Right ventricle myocardium superior (tissue), 1 donor: ENCODE measurements at places on chromosomes 2 and 18.

- DNase-seq = no peak
These were observed 387.7 kb downstream of the STK39 start for GRCh38 chr2:167859676-167860075.

DNA sequence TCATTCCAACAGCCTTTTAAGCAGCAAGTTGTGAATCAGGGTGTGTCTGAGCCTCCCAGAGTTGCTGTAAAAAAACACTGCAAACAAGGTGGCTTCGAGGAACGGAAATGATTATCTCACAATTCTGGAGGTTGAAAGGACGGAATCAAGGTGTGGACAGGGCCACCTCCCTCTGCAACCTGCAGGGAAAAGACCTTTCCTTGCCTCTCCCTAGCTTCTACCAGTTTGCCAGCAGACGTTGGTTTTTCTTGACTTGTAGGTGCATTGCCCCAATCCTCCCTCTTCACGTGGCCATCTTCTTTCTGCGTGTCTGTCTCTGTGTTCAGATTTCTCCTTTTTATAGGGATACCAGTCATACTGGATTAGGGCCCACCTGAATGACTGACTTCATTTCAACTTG lies 24.8 kb upstream of the TMEM131 start:
- no peak for DNase-seq

- DNase-seq = no peak
These were observed 317.2 kb downstream of the TSN start for GRCh38 chr2:122072666-122073065.

DNA sequence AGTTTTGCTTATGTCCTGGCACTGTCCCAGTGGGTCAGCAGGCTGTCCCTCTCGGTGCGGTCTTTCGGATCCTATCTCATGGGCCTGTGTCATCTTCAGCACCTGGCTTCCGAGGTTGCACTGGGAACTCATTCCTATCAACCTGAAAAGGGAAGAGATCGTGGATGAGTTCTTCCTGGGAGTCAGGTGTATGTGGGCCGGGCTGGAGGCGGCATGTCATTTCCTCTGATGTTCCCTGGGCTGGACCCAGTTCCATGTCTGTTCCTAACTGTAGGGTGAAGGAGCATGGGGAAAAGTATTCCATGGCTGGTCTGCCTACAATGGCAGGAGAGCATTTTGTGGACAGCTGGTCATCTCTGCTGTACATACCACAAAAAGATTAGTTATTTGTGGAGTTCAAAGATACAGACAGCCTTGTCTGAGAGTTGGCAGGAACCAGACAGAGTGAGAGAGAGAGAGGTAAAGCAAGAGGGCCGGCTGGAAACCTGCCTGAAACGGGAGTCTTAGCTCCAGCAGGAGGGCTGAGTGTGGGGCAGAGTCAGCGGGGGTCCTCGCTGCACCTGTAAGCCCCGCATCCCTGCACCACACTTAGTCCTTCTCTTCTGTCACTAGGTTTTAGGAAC lies 25.2 kb downstream of the FAM228A start:
- no peak for DNase-seq

DNA sequence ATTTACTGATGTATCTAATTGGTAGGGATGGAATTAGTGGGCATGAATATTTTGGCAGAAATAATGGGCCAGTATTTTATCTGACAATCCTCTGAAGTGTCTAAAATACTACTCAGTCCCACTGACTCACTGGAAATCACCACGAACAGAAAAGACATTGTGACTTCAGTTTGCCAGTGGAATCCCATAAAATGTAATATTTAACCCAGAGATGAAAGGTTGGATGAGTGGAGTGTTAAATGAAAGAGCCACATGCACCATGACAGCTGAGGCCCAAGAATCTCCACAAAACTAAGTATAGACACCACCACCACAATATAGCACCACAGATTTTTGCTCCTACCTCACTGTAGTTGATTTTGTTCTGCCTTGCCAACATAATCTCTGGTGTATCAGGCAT lies 103.9 kb downstream of the NEB start:
- DNase-seq = no peak

DNA sequence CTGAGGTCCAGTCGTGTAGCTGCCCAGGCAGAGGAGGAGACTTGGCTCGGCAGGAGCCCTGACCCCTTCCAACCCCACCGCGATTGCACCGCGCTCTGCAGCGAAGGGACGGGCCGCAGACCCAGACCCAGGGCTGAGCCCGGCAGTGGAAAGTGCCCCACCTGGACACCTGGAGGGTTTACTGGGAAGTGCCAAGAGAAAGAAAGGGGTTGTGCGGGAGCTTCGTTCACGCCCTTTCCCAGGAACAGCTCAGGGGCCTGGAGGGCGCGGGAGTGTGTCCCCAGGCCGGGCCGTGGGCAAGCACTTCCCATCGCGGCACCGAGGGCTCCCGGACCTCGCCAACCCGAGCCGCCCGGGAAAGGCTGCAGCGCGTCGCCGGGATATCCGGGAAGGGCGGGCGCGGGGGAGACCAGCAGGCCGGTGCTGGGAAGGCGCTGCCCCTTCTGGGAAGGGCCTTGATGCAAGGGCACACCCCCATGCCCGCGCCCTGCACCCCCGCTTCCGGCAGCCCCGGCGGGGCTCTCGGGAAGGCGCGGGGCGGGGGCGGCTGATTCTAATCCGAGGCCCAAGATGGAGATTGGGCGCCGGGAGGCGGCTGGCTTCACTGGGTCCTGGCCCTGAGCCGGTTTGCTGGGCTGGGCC lies 36.1 kb upstream of the MRPL33 start:
- peak; percentile 90 for DNase-seq
